Thoracic aorta (tissue), 2 donors: ENCODE measurements at places on chromosomes 4 and X. TPM values are rescaled to one million over a fixed set of nuclear protein-coding genes. Genes with fewer than 3 reads are reported as not detected.

DNA sequence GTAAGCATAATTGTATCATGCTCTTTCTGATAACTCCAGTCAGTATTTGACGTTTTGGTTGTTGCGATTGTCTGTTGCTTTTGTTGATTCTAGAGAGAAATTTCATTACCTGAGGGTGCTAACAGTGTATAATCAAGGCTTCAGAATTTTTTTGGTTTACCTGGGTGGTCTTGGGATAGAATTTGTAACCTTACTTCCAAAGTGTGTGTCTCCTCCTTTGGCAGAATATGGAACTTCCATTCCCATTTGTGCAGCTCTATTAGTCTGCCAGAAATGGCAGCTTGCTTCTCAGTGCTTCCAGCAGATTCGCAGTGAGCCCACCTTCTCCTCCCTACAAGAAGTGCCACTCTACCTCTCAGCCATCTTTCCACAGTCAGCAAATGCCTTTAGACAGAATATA is 5.3 kb downstream of the COPS4 start:
- H3K4me3 ChIP-seq: no peak overlapping the region
- peaks cover 34% of the 10 kb centered on the region for H3K4me1 ChIP-seq
- no peaks in the 10 kb centered on the region for H3K36me3 ChIP-seq

- peak within 1 kb of the TSS; percentile 97 for H3K4me3 ChIP-seq
- peaks cover 16% of the 10 kb centered on the region for H3K4me1 ChIP-seq
- no peaks in the 10 kb centered on the region for H3K27me3 ChIP-seq
- peak; percentile 84 for DNase-seq
Measured at GRCh38 chr4:3074078-3074845, at the start of the genes HTT and HTT-AS. TSS of gene HTT (plus strand) at chr4:3074681. CDS start at chr4:3074826, 145 bp downstream. TSS of gene HTT-AS (minus strand) at chr4:3074538.

The NKX6-1 gene
- 1.2 TPM for total RNA-seq

GRCh38 chr4:47519239-47519883 is 34.3 kb downstream of the ATP10D start:
- H3K27me3 ChIP-seq: no peaks in the 10 kb centered on the region
- no peak for DNase-seq
- H3K4me1 ChIP-seq: no peaks in the 10 kb centered on the region
- peaks cover 5% of the 10 kb centered on the region for H3K36me3 ChIP-seq
- no peak overlapping the region for H3K27ac ChIP-seq

DNA sequence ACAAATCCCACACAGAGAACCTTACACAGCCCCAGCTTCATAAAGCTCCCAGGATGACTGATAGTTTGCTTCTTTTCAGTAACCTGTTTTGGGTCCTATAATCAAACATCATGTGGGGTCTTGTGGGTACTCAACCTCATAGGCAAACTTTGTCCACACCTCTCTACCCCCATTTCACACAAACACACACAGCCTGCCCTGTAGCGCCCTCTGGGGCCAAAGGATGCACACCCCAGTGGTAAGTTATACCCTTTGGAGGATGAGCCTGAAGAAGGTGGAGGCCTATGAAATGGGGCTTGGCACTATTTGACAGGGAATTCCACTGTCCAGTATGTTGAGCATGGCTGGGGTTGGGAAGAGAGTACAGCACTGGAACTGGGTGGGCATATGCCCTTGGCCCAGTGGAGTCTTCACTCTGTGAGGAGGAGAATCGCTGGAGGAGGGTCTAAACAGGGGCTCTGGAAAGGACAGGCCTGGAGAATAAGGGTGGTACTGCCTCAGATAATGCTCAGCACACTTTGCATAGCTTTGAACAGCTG is 30.5 kb upstream of the COL25A1 start:
- no peak overlapping the region for H3K4me3 ChIP-seq
- H3K27ac ChIP-seq: no peak overlapping the region
- DNase-seq: no peak
- H3K27me3 ChIP-seq: no peaks in the 10 kb centered on the region
- H3K4me1 ChIP-seq: peaks cover 22% of the 10 kb centered on the region

DNA sequence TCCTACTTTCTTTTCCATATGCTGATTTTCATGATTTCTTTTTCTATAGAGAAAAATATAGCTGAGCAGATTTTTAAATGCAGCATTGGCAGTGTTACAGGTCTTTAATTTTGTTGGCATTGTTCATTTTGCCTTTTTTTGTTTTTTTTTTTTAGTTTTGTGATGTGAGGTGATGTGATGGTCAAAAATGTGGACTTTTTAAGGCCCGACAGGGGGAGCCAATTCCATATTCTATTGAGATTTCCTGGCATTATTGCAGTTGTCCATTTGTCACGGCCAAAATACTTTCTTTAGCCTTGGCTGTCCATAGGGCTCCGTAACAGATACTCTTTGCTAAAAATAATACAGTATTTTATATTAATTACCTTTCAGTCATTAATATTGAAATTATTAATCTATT is 47.8 kb downstream of the SLIT2 start:
- H3K4me3 ChIP-seq: peak overlapping the region; percentile 11
- no peaks in the 10 kb centered on the region for H3K27me3 ChIP-seq
- no peak overlapping the region for H3K27ac ChIP-seq
- no peak for DNase-seq
- no peaks in the 10 kb centered on the region for H3K36me3 ChIP-seq

The FSTL5 gene
- not detected for total RNA-seq

DNA sequence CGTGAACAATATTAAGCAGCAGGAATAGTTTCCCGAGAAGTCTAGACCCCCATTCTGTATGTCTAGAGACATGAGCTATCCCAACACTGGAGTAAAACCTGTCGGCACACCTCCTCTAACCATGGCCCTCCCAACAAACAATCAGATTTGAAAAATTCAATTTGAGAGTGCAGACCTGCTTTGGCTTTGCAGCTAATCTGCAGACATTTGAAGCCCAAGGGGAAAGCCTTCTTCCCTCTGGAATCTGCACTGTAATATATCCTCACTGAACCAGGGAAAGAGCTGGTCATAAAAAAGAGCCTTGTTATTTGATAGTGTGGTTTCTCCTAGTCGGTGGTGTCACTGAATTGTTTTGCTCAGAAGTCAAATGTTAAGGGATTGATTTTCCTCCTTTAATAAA is 44.6 kb upstream of the KLHL34 start:
- DNase-seq: no peak
- H3K27me3 ChIP-seq: no peaks in the 10 kb centered on the region
- H3K4me3 ChIP-seq: no peak overlapping the region
- H3K27ac ChIP-seq: no peak overlapping the region
- no peaks in the 10 kb centered on the region for H3K4me1 ChIP-seq
